ENCODE measurements at places on chromosomes 3 and 15.

DNA sequence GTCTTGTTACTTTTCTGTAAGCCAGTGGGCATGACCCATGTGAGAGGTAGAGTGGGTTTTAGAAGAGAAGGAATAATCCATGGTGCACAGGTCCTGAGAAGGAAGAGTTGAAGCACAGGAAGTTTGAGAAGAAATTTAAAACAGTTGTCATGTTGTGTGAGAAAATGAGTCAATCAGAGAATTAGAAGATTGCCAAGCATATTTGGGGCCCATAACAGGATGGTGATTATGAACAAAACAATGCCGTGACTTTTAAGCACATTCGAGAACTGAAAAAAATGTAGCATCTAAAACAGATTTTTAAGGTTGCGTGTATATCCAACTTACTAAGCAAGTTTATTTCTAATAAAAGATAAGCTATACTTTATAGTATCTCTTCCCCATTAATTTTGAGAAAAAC lies 198.7 kb downstream of the RORA start:
- no peak for DNase-seq

DNA sequence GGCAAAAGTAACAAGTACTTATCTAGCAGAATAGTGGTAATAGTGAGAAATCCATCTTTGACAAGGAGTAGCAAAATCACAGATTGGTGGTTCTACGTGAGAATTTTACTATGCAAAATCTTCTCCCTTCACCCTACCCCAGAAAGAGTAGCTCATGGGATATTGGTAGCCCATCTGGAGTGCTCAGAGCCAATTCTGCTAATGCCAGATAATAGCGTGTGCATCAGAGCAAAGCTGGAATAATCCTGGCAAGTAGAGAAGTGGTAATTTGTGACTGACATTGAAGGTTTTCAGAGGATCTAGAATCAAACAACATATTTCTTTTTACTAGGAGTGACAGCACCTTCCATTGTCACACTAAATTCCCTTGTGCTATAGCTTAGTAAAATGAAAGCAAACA lies 192.9 kb downstream of the ZBBX start:
- no peak for DNase-seq

- DNase-seq = no peak
Measured at GRCh38 chr3:136173939-136174490, 22.1 kb downstream of the MSL2 start.

DNA sequence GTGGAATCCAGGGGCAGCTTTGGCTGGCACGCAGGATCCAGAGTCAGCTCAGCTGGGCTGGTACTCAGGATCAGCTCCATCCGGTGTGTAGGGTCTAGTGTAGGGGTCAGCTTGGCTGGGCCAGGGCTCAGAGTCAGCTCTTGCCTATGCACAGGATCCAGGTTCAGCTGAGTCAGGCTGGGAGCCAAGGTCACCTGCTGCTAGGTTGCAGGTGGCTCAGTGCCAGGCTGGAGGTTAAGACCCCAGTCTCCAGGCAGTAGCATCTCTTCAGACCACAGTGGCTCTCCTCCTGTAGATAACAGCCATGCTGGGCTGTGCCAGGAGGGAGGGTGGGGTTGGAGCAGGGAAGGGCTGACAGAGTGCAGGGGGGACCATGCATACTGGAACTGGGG lies 1.8 kb downstream of the HYAL3 start:
- DNase-seq = no peak

DNA sequence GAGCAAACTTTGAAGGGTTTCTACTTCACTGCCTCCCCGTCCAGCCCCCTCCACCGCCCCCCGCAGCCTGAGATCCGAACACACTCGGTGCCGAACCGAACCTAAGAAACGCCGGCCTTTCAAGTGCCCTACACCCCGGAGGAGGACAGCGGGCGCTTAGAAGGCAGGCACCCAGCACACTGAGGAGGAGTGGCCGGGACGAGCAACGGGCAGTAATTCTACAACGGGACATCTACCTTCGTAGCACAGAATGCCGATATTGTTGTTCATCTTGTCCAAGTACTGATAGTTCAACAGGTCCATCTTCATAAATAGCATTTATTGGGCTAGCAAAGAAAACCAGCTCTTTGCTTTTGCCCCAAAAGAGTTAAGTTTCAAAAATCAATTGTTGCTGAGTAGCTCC lies 513 bp downstream of the VGLL4 start:
- DNase-seq = peak; percentile 58

- DNase-seq = peak; percentile 98
Measured at GRCh38 chr3:194141415-194142155, 5.6 kb downstream of the HES1 start.

GRCh38 chr3:161599697-161600096 lies 103.1 kb downstream of the OTOL1 start:
- no peak for DNase-seq

DNA sequence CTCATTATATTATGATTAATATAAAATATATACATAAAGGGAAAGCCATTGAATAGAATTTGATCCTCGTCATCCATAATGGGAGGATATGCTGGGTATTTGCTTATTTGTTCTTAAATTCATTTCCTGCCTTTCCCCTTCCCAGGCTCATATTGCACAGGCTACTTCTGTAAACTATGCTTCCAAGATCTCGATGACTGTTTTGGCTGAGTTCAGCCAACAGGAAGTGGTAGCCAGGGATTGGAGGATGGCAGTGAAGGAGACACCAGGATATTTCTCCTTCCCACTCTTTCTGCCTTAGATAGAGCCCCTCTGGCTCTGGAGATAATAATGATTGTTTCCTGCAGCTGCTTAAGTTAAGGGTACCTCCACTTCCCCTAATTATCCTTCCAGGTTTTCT lies 44.3 kb upstream of the DYNC1LI1 start:
- DNase-seq = peak; percentile 68

DNA sequence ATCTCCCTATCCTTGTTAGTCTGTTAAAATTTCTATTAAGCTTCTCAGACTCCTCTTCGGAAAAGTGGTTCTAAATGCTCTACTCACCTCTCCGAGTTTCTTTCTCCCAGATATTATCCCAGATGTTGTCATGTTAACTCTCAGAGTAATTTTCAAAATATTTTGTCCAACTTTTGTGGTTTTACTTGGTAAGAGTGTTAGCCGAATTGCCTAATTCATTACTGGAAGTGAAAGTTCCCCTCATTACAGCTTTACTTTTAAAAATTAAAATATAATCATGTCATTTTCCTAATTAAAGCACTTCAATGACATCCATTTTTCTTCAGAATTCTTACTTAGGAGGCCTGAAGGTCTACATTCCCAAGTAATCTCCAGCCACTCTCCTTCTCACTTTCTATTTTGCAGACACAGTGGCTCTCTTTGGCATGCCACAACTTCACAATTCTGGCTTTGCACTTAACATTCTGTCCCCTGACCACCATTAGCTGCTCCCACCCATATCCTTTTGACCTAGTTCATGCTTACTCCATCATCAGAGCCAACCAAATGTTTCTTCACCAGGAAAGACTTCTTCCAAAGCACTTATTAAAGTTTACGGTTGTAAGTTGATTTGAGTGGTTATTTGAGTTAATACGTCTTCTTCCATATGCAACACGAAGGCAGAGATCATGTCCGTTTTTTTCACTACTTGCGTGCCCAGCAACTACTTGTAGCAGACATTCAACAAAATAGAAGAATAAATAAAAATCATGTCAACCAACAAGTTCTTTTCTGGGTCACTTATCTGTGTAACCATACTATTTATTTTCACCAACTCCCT lies 10.2 kb upstream of the TIPARP start:
- no peak for DNase-seq

- DNase-seq = no peak
Measured at GRCh38 chr15:67106764-67107013, 41.3 kb downstream of the SMAD3 start.

DNA sequence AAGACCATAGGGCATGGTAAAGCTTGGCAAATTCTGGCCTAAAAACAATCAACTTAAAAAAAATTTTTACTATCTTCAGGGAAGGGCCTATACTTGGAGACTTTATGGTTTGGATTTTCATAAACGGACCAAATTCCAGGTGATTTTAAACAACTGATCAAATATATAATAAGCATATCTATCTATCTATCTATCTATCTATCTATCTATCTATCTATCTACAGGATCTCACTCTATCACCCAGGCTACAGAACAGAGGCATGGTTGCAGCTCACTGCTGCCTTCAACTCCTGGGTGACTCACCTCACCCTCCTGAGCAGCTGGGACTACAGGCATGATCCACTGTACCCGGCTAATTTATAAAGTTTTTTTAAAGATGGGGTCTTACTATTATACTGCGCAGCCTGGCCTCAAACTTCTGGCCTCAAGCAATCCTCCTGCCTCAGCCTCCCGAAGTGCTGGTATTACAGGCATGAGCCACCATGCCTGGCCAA lies 6.7 kb downstream of the SPPL2A start:
- peak; percentile 38 for DNase-seq

DNA sequence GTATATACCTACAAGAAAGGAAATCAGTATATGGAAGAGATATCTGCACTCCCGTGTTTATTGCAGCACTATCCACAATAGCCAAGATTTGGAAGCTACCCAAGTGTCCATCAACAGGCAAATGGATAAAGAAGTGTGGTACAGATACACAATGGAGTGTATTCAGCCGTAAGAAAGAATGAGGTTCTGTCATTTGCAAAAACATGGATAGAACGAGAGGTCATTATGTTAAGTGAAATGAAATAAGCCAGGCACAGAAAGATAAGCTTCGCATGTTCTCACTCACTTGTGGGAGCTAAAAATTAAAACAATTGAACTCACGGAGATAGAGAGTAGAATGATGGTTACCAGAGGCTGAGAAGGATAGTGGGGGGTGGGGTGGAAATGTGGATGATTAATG lies 53.1 kb downstream of the FAM81A start:
- DNase-seq = no peak

DNA sequence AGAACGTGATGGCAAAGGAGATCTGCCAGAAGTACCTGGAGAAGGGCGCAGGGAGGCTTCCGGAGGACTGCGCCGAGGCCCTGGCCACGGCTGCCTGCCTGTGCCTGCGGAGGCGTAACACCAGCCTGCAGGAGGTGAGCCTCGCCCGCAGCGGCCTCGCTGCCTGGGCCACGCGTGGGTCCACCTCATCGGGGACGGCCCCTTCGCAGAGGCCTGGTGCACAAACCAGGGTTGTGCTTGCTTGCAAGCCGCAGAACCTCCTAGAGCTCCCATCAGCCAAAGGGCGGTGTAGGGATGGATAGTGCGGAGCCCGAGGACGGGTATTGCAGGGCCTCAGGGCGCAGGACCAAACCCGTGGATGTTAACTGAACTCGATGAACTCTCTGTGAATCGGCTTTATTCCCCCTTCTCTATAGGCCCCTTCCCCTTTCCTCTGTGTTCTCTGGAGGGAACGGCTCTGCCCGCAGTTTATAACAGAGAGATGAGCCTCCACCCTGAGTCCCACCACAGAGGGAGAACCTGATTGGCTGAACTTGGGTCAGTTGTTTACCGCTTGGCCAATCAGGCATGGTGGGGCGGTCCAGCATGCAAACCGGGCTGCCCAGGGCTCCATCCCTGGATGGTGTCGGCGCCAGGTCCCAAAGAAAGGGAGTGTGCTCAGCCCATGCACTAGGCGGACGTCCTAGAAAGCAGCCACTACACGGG lies 13.6 kb upstream of the TATDN2 start:
- no peak for DNase-seq

DNA sequence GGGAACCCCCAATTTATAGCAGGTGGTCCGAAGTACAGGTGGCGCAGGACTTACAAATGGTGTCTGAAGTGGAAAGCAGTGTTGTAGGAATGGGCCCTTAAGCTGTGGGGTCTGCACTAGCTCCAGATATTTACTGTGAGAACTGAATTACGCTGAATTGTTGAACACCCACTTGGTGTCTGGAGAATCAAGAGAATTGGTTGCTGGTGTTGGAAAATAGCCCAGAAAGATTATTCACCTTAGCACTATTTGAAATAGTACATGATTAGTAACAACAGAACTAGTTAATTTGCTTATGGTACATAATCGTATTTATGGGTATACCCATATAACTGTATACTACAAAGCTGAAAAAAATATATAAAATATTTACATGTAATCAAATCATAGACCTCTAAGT lies 64.8 kb downstream of the ADAM10 start:
- peak; percentile 18 for DNase-seq

GRCh38 chr3:144073698-144074097 lies 102.1 kb downstream of the DIPK2A start:
- DNase-seq = peak; percentile 5

- no peak for DNase-seq
Measured at GRCh38 chr15:90442423-90442822, 54.4 kb downstream of the IQGAP1 start.

DNA sequence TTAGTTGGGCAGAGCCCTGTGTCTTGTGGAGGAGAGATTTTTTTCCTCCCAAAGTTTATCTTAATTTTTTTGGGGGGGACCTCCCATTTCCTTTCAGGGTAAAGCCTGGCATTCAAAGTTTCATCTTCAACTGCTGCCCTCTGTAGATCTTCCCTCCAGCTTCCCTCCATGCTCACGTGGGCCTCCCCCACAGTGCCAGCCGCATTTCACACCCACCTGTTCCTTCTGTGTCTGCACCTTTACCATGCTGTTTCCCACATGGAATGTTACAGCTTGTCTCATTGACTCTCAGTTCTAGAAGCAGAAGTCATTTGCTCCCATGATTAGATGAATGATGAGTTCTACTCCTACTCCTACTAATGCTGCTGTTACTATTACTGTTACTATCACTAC lies 6.5 kb downstream of the CELF6 start:
- DNase-seq = no peak

GRCh38 chr15:78993931-78994530 lies 49.2 kb upstream of the CTSH start:
- no peak for DNase-seq

- no peak for DNase-seq
Measured at GRCh38 chr3:45693941-45694521, 4.8 kb downstream of the SACM1L start.

DNA sequence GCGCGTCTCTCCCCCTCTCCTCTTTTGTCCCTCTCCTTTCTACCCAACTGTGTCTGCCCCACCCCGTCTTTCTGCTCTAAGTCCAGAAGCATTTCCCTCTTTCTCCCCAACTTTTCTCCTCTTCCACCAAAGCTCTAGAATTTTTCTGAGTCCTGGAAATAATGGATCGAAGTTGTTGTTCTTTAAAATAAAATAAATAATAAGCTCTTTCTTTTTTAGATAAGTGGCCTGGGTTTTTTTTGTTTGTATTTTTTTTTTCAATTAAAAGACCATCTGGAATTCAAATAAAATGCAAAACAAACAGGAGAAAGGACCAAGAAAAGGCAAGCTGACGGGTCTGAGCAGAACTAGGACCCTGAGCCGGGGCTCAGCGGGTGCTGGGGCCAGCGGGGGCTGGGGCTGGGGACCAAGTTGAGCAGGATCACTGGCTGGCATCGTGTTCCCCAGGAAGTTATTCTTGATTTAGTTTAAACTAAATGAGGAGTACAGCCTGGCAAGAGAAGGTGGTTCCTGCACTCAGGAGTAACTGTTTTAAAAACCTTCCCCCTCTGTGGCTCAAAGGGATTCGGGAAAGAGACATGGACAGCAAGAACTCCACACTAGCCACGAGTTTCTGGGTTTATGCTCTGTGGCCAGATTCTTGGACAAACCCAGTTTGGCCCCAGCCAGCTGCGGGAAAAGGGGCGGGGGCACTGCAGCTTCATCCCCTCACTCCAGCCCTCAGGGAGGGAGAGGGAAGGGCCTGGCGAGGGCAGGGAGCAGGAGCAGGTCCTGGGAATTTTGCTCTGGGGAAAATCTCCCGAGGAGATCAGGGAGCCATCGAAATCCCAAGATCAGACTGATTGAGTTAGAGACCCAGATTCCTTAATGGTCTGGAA lies 8.4 kb downstream of the GATA2 start:
- DNase-seq = no peak

- DNase-seq = no peak
Measured at GRCh38 chr3:32743934-32744333, 58.9 kb downstream of the CNOT10 start.
